NCI-H1092 treated with DMSO at 0.1 percent for 48 hours (cell line): ENCODE measurements at places on chromosomes 2 and 18.

DNA sequence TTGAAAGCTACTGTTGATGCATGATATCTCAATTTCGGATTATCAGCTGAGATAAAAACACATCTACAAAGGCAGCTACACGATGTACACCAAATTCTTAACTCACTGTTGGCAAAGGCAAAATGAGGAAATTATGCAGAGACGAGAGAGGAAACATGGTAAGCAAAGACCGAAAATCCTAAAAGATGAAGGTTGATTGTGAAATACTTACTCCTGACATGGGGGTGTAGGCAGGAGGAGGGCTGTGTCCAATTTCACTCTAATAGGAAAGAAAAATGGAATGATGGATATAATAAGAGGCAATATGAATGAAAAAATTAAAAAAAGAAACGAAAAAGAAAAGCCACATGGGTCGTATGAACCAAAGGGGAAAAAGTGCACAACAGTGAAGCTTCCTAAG is 831.3 kb downstream of the CPS1 start:
- no peak for DNase-seq

GRCh38 chr18:49814147-49814499 is 790 bp upstream of the ACAA2 start:
- peak; percentile 87 for DNase-seq

DNA sequence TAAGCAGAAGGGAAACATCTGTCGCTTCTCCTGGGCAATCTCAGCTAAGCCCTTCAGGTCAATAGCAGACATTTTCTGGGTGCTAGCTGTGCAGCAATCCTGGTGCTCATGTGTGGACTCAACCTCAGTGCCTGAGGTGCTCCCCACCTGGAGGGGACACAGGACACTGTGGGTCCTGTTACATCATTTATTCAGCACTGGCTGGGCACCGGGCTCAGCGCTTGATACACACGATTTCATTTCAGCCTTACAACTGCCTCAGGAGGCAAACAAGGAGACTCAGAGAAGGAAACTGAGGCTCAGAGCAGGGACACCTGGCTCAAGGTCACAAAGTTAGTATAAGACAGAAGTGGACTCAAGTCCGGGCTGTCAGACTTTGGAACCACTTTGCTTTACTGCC is 46.7 kb downstream of the MARCO start:
- no peak for DNase-seq

DNA sequence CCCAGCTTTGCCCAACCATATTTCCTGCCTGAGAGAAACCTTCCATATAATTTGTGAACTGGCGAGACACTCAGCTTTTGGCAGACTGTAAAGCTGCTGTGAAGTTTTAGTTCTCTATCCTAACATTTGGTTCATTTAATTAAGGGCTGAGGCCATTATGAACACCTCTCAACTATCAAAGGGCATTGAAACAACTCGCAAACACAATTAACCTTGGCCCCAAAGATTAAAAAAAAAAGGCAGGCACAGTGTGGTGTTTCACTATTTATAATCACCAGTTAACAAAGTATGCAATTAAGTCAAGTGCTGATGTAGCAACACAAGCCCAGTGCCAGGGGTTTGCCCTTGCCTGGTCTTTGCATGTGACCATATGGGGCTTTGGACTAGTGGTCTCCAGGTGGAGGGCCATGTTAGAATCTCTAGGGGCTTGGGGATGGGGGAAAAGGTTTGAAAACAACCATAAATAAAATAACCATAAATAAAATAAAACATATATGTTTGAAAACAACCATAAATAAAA is 297.6 kb upstream of the SKOR2 start:
- DNase-seq: peak; percentile 65

DNA sequence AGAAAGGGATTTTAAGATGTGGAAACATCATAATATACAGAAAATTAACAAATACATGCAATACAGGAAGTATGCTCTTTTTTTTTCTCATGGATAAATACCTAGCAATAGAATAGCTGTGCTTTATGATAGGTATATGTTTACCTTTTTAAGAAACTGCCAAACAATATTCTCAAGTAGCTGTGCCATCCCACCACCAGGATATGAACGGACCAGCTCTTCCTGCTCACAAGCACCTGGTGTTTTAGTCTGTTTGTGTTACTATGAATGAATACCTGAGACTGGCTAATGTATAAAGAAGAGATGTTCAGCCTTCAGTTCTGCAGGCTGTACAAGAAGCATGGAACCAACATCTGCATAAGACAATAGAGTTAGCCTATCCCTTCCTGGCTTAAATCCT is 19.9 kb upstream of the UGT1A8 start:
- DNase-seq: no peak

GRCh38 chr2:28656937-28657615 is 94.6 kb upstream of the PPP1CB start:
- no peak for DNase-seq

DNA sequence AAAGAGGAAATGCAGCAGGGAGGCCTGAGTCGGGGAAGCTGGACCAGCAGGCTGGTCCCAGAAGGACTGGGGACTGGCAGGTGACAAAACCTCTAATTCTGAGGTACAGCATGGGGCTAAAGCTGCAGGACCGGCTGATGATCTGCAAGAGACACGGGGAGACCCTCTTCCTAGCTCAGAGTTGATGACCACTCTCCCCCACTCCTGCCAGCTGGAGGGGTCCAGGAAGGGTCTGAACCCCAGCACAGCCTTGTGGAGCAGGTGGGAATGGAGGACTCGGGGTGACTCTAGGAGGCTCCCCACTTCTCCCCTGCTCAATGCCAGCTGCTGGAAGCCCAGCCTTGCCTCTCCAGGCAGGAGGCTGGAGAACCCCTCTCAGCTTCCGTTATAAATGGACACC is 67.7 kb downstream of the TWIST2 start:
- DNase-seq: no peak

GRCh38 chr2:141709756-141710155 is 421.1 kb downstream of the LRP1B start:
- no peak for DNase-seq

DNA sequence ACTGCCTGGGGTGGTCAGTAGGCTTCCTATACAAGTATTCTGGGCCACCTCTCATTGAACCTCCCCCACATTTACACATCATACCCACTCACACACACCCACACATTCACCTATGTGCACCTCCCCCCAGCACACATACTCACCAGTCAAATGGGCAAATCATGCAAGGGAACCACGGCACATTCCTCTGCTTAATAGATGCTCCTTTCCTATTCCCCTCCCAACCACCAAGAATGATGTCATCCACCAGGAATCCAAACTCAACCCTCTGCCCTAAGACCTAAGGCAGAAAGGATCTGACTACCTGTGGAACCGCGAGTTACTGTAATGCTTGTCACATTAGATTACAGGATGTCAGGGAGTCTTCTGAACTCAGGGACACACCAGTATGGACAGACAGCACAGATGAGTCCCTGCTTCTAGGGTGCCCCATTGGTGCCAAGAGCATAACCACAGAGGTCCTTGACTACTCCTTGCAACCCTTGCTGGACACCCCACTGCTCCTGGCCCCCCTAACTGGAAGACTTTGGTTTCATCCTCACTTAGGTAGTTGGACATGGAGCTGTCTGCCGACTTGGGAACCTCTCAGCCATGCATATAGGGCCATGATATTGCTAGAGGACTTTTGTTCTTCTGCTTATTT is 21.5 kb upstream of the CAB39 start:
- DNase-seq: no peak

- no peak for DNase-seq
Observed at GRCh38 chr18:6644836-6645627, 84.5 kb upstream of the ARHGAP28 start.

- no peak for DNase-seq
Observed at GRCh38 chr2:192700934-192701333, 506.2 kb upstream of the TMEFF2 start.

DNA sequence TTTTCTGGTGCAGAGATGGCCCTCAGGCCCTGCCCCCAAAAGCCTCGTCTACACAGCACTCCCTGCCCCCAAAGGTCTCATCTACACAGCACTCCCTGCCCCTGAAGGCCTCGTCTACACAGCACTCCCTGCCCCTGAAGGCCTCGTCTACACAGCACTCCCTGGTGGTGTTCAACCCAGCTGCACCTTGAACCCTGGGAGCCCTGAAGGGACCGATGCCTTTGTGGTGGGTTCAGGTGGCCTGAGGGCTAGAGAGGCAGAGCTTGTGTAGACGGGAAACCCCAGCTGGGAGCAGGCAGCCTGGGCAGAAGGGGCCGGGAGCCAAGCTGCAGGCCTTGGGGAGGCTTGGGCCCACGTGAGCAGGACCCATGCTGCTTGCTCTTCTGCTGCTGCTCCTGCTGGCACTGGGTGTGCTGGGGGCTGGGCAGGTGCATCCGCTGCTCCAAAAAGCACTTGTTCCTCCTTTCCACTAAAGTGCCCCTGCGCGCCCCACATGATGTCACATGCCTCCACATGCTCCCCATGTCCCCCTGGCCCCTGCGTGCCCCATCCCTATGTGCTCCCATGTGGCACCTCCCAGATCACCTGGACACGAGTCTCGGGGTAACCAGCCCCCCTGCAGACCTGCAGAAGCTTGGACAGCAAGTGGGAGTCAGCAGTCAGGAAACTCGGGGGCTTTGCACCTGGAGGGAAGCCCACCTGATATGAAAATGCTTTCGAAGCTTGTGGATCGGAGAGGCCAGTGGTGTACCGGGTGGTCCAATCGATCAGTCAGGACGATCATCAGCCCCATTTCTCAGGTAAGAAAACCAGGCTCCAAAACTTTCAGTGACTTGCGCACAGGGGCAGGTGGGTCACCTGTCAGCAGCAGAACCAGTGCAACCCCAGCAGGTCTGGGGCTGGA is 94.9 kb upstream of the CTDP1 start:
- DNase-seq: no peak

- no peak for DNase-seq
Observed at GRCh38 chr2:220227266-220227920, 600.0 kb downstream of the SLC4A3 start.

- peak; percentile 48 for DNase-seq
Observed at GRCh38 chr2:208407667-208408066, 1.1 kb downstream of the PTH2R start.

DNA sequence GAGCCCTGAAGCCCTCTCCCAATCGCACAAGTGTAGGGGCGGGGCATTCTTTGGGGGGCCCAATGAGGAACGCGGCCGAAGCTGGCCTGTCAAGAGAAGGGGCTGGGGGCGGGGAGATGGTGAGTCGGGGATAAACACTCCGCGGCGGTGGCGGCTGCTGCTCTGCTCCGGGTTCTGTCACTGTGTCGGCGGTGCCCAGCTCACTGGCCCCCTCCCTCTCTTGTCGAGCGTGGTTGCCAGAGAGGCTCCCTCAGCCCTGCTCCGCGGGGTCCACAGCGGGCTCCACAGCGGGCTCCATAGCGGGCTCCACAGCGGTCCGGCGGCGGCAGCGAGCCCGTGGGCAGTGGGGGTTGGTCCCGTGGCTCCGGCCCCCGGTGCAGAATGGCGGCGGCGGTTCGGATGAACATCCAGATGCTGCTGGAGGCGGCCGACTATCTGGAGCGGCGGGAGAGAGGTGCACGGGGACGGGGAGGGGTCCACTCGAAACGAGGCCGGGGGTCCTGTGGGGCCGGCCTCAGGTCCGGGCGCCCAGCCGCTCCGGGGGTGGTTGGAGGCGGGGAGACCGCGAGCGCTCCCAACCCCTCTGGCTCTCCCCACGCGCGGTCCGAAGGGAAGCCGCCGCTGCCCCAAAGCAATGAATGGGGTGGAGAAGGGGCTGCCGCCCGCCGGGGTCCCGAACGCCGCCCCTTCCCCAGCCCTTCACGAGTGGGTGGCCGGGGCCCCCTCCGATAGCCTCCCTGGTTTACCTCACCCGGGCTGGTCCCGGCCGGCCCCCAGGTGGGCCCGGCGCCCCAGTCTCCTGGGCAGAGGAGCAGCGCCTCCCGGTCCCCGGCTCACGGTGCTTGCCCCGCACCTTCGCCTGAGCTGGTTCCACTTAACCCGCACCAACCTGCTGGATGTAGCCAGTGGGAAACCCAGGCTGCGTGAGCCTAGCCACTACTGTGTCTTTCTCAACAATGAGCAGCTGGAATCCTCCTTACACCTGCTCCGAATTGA is at the start of gene MXD1:
Gene MXD1, plus strand, starts transcription at position 160 of the 996 bp plus-strand sequence. Its CDS starts 222 bp downstream, at position 382.
- no peak for DNase-seq

- DNase-seq: no peak
Observed at GRCh38 chr18:10530852-10531251, 5.0 kb downstream of the NAPG start.

GRCh38 chr2:85911814-85912692 is 23.3 kb upstream of the ST3GAL5 start:
- no peak for DNase-seq

- no peak for DNase-seq
Observed at GRCh38 chr18:9708434-9709303, 568 bp downstream of the RAB31 start.

- DNase-seq: no peak
Observed at GRCh38 chr2:99336804-99337112, 431 bp upstream of the EIF5B start.

GRCh38 chr18:23502516-23503037 is 734 bp upstream of the RMC1 start:
- peak; percentile 66 for DNase-seq

DNA sequence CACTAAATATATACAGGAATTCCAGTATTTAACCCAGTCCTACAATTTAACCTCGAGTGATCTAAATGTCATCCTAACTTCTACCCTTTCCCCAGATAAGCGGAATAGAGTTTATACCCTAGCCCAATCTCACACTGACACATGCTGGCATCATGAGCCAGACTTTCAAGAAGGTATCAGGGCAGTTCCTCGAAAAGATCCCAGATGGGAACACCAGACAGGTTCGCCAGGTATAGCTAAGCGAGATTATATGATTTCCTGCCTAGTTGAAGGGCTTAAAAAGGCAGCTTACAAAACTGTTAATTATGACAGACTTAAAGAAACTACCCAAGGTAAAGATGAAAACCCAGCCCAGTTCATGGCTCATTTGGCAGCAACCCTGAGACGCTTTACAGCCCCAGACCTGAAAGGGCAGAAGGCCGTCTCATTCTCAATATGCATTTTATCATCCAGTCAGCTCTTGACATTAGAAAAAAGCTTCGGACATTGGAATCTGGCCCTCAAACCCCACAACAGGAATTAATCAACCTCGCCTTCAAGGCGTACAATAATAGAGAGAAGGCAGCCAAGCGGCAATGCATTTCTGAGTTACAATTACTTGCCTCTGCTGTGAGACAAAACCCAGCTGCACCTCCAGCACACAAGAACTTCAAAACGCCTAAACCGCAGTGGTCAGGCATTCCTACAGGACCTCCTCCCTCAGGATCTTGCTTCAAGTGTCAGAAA is 668.2 kb upstream of the PKDCC start:
- no peak for DNase-seq

DNA sequence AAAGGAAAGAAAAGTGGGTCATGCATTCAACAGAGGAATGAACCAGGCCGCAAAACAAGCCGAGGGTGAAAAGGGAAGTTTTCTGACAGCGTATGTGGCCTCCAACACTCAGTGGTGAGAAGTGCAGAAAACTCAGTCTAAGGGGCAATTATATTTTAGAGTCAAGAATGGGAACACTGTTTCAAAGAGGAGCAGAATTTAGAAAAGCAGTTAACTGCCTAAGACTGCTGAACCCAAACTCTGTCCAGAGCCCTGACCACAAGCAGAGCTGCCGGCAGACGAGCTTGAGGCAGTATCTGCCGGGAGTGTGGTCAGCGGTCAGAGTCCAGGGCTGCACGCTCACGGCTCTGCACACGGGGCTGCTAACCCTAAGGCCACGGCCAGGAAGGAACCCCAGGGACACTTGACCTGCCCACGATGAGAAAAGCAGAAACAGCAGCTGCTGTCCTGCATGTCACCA is 347.0 kb upstream of the ID2 start:
- DNase-seq: no peak
